Esophagus squamous epithelium (tissue), 5 donors: ENCODE measurements at places on chromosomes 5 and 9.

GRCh38 chr9:123162360-123162759, 106.0 kb downstream of the STRBP start:
- no peak for DNase-seq

- no peak for DNase-seq
These were observed 1.3 kb upstream of the HSPA4 start for GRCh38 chr5:133050521-133050920.

DNA sequence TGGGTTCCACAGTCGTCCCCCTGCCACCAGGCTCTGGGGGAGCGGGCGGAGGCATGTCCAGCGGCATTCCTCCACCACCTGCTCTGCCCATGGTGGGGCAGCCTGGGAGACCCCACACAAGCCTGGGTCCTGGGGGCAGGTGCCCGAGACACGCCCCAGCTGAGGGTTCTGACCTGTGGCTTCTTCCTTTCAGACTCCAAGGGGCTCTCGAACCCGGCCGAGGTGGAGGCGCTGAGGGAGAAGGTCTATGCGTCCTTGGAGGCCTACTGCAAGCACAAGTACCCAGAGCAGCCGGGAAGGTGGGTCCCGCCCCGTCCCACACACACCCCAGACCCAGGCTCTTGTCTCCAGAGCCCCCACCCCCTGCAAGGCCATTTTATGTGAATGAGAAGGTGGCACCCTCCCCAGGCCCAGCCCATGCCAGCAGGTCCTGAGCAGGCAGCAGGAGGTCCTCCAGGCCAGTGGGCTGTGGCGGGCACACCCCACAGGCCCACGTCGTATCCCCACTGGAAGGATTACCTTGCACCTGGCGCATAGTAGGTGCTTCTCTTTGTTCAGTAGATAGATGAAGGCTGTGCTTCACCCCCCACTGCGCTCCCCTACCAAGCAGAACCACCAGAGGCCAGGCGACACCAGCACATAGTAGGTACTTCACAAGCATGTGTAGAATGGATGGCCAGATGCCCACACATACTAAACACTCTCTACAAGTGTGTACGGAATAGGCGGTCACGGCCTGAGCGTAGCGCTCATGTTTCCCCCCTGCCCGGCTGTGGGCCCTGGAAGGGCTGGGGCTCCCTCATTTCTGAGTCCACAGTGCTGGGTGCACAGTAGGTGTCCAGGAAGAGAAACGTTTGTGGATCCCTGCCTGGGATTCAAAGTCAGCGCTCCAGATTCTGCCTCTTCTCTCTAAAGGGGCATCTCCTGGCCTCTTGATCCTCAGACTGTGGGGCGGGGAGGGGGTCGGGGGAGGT, 107.9 kb downstream of the RXRA start:
- no peak for DNase-seq

DNA sequence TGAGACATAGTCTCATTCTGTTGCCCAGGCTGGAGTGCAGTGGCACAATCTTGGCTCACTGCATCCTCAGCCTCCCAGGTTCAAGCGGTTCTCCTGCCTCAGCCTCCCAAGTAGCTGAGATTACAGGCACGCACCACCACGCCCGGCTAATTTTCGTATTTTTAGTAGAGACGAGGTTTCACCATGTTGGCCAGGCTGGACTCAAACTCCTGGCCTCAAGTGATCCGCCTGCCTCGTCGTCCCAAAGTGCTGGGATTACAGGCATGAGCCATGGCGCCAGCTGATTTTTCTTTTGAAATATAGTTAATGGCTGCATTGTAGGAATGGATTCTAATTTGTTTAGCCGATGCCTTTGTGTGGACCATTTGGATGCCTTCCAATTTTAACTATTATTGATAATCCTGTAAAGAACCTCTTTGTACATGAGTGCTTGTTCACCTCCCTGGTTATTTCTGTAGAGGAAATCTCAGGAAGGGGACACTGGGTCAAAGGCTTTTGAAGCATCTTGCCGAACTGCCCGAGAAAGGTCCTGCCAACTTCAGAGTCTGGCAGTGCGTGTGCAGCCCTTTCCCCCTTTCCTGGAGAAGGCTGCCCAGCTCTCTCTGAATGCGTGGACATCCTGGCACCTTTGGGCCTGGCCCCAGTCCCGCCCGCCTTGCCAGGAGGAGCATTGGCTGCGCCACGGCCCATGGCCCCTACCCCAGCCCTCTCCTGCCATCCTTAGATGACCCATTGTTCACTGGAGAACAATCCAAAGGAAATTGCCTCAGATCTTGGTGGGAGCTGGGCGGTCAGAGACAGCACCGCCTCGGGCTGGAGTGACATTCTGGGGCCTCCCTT, 8.9 kb upstream of the NUP214 start:
- no peak for DNase-seq

GRCh38 chr5:142253938-142254337, 70.9 kb downstream of the SPRY4 start:
- DNase-seq: no peak

DNA sequence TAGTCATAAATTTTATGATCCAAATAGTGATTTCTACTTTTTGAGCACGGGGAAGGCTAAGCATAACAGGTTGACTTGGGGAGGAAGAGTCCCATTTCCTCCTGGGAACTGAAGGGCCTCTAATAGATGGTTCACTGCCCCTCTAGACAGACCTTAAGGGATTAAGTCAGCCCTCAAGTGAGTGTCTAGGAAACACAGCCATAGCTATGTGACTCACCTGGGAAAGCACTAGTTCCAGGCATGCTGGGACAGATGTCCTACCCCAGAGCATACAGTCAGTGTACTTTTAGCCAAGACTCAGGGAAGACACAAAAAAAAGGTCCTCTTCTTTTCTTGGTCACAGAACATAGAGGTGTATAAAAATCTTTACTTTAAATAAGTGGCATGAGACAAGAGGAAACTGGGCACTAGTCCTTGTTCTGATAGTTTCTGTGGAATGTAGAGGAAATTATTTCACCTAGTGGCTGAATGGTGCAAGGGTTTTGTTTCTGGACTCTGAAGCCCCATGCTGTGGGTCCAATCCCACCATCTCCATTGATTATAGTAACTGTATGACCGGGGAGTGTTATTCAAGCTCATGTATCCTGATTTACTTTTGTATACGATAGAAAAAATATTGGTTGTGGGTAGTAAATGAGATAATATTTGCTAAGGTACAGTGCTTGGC, 86.0 kb downstream of the NREP start:
- DNase-seq: no peak

- DNase-seq: no peak
These were observed 25.1 kb downstream of the GDNF start for GRCh38 chr5:37814699-37815098.

DNA sequence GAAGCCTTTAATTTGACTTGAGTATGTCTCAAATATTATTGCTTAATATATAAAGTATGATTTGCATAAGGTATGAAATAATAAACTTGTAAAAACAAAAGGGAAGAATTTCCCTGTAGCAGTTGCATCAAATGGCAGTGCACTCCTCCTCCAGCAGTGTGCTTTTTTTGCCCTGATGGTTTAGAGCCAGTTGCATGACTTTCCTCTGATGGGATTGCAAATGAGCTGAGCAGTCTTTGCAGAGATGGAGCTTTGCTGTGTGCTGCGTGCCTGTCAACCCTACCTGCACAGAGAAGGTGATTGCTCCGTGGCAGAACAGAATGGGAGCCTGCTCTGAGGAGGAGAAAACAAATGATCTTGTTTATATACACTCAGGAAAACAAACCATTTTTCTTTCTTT, 22.7 kb upstream of the CATSPER3 start:
- DNase-seq: no peak

DNA sequence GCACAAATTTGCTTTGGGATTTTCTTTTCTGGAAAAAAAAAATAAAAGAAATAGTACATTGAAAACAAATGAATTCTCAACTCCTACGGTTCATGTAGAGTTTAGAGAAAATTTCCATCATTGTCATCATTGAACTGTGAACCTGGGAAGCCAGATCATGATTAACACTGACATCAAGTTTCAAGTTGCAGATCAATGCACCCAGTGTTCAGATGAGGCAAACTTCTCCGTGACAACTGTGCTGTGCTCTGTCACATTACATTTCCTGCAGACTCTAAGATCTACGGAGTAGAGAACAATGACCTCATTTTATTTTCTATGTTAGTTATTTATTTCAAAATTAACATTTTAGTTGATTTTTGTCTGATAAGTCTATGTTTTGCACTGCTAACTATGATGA, 99.7 kb downstream of the MAP1B start:
- DNase-seq: no peak

GRCh38 chr5:39517800-39518199, 93.0 kb upstream of the DAB2 start:
- no peak for DNase-seq

DNA sequence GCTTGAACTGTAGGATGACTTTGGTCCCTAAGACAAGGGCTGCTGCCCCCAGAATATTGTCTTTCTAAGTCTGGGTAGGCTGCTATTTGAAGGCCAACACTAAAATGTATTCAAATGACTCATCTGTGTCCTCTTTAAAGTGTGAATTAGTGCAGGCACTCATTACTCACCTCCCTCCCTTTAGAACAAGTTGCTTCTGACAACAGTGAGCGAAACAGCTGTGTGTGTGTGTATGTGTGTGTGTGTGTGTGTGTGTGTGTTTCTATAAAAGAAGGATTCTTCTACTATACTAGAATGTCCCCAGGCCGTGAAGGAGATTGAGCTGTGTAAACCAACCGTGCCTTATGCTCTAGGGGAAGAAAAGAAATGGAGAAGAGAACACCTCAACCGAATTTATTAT, 1337.2 kb downstream of the PTPRD start:
- DNase-seq: no peak

DNA sequence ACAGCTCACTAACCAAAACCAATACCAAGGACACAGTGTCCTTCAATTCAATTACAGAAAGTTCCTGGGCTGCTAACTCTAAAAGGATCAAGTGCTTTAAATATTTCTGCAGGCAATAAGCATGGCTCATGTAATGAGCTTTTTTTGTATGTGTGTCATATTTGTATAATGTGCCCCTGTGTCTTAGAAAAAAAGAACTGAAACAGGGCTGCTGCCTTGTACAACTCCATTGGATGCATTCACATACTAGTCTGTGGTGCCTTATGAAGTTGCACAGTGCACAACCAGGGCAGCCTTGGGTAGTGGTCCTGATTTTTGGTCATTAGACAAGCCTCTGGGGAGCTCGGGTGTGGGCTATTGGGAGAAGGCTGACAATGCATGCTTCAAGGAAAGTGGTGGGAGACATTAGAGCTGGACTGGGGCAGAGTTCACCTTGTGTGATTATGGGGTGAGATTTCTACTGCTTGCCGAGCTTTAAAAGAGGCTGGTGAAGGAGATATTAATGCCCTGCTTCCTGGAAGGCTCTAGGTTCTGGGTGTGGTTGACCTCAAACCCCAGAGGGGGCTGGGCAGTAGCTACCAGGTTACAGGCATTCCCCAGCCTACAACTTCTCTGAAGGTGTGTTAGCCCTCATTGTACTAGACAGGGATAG, 3.6 kb upstream of the CPEB4 start:
- DNase-seq: no peak

DNA sequence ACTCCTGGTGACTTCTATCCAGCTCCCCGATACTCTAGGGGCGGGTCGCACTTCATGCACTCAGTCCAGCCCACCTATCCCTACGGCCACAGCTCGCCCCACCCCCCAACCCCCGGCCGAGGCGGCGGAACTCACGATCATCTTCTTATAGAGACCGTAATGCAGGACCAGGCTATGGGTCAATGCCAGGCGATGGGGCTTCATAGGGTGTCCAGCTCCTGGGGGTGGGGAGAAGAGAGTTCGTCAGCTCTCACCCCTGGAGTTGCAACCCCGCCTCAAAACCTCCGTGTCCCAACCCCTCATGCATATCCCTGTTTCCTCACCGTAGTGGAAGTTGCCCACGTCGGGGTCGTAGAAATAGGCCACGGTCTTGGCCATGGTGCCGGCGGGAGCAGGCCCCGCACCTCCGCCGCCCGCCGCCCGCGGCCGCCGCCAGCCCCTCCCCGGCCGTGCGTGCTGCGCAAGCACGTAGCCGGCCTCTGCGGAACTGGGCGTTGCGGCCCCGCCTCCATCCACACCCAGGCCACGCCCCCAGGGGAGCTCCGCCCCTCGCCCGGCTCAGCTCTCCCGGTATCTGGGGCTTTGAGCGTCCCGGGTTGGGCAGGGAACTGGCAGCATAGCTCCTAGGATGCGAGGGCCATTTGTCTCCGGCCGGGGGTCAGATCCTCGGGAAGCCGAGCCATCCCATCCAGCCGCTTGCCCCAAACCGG, at the start of the genes HDAC3 and RELL2:
Gene HDAC3, minus strand, starts transcription at position 437 of the 710 bp plus-strand sequence. Its CDS starts 59 bp downstream, at position 378.
Gene RELL2, plus strand, starts transcription at position 585 of the 710 bp plus-strand sequence. CDS start 1,229 bp downstream, outside the sequence.
- DNase-seq: peak; percentile 66
